Fibroblast of villous mesenchyme (primary cell): ENCODE measurements at places on chromosomes 6 and 20.

DNA sequence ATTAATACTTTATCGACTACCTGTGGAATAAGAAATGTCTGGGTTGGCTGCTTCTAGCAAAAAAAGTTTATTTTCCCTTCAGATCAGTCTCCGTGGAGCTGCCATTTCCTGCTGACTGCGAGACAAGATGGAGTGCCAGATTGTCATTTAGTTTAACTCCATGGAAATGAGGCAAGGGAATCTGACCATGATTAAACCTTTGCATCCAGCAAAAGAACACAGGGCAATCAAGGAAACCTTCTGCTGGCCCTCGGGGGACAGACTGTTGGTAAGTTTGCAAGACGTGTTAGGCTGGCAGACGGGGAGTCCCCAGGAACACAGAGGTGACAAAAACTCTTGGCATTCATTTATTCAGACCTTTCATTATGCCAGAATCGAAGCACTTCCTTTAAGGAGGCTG, 52.2 kb upstream of the SPACA1 start:
- DNase-seq: no peak

DNA sequence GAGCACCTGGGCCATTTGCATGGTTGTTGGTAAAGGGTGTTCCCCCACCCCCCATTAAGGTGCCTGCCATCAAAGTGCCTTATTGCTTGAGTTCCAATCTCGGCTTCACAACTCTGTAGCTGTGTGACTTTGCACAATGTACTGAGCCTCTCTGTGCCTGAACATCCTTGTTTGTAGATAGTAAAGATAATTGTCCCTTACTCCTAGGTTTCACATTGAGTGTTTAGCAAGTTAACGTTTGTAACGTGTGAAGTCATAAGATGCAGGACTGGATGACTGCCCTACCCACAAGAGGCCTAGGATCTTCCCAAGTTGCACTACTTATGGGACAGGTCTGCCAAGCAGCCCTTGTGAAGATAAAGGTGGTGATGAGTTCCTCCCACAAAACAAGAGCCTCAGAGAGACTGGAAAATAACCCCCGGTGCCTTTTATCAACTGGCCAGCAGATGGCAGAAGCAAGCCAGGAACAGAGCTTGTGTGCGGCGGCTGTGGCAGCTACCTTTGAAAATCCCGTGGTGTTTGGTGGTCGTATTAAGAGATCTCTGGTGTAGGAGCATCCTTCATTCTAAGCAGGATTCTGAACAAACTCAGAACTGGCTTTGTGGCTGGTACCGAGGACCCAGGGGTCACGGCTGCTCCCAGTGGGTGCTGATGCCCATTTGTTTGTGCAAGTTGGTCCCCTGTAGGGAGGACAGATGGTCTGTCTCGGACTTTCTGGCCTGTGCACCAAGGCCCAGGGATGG, 99.1 kb downstream of the CDH26 start:
- DNase-seq: peak; percentile 65

- peak; percentile 84 for DNase-seq
These were observed 12.0 kb downstream of the LRP11 start for GRCh38 chr6:149852180-149852579.

- DNase-seq: no peak
These were observed 3.7 kb downstream of the ACOT8 start for GRCh38 chr20:45853484-45853883.

- no peak for DNase-seq
These were observed 3.5 kb upstream of the SYNJ2 start for GRCh38 chr6:157978021-157978783.
